ENCODE measurements at places on chromosomes 1 and 21.
A peak's percentile ranks its signal among the peaks of the same experiment; 100 is the strongest.

GRCh38 chr1:59699227-59699847 is 115.4 kb upstream of the HOOK1 start:
- DNase-seq: peak; percentile 32

- DNase-seq: no peak
Measured at GRCh38 chr1:84719543-84720217, 29.4 kb upstream of the SSX2IP start.

GRCh38 chr1:22860883-22861385 is 111.7 kb downstream of the LACTBL1 start:
- DNase-seq: no peak

GRCh38 chr1:244162786-244163530 is 111.9 kb downstream of the ZBTB18 start:
- DNase-seq: no peak

All from central memory CD4-positive, alpha-beta T cell (primary cell).